MV-4-11 (cell line): ENCODE measurements at places on chromosomes 11 and 22.

GRCh38 chr22:17597217-17597616, 31.3 kb downstream of the ATP6V1E1 start:
- DNase-seq = no peak

DNA sequence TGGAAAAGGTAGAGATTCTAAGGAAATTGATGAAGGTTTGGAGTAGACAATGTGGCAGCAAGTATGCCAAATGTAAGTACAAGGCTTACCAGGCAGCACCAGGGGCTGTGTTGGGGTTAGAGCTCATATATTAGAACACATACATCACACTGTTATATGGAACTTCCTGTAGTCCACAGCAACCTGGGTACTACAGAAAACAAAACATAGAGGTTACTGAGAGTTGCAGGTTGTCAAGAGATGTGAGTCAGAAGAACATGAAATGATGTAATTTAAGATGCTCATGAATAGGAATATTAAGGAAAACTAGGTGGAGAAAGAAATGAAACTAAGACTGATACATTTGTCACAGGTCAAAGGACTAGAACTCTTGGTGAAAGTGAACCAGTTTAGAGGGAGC, 22.0 kb downstream of the FAT3 start:
- no peak for DNase-seq

GRCh38 chr11:44404301-44404700, 94.4 kb upstream of the ALX4 start:
- no peak for DNase-seq

DNA sequence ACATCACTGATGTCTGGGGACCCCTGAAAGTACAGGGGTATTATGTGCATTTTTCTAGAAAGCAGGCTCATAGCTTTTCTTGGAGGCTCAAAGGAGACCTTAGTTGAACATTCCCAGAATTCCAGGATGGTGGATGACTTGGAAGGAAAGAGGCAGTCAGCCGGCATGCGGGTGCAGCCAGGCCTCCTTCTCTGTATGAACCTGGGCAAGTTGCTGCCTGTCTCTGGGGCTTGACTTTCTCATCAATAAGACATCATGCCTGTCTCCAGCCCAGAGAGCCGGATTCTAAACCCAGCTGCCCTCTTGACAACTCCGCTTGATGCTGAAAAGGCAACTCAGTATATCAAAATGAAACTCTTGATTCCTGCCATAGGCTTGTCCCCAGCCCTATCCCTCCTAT, 12.6 kb downstream of the MS4A15 start:
- no peak for DNase-seq

- no peak for DNase-seq
Observed at GRCh38 chr22:27399161-27399560, 402.4 kb downstream of the MN1 start.

DNA sequence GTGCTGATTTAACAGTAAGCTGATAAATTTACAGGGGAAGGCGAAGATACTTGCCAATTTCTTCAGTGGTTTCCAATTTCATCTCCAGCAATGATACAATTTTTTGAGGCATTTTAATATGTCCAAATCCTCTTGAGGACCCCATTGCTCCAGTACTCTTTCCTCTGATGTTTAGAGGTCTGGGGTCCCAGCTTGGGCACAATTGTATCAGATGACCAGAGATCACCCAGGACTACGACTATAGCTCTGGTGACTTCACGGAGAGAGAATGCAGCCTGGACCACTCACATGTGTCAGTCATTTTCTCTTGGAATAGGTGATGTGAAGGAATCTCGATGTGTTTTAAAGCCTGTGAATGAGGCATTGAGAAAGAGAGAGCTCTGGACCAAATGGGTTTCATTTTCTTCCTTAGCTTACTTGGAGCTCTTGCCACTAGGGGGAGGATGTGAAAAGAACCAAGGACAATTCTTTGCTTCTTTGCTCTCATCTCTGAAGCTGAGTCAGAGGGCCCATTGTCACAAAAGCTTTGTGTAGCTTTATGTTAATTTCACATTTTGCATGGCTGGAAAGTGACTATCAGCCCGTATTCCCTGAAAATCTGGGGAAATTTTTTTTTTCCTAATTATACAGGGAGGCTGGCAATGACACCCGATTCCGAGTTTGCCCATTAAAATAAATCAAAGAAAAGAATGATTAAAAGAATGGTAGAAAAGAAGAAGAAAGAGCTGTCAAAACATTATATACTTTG, 6.7 kb upstream of the CCDC90B start:
- DNase-seq = peak; percentile 57

GRCh38 chr11:71566081-71566620, 788 bp downstream of the KRTAP5-10 start:
- no peak for DNase-seq

DNA sequence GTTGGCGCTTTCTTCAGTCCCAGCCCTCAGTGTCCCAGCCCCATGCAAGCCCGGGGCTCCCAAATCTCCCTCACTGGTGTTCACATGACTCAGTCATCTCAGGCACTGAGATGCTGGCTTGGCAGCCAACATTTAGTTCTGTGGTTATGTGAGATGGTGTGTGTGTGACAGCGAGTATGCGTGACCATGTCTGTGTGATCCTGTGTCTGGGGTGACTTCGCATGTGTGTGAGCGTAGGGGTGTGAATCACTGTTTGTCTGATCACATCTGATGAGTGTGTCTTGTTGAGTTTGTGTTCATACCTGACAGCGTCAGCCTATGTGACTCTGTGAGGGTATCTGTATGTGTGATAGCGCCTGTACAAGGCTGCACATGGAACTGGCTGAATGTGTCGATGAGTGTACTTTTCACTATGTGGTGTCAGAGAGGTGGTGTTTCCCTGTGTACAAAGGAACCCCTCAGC, 16.2 kb downstream of the CREB3L1 start:
- peak; percentile 49 for DNase-seq

- no peak for DNase-seq
Observed at GRCh38 chr11:72239313-72239848, 4.6 kb downstream of the PHOX2A start.

- DNase-seq = no peak
Observed at GRCh38 chr11:3995307-3995706, 99.3 kb upstream of the RRM1 start.

DNA sequence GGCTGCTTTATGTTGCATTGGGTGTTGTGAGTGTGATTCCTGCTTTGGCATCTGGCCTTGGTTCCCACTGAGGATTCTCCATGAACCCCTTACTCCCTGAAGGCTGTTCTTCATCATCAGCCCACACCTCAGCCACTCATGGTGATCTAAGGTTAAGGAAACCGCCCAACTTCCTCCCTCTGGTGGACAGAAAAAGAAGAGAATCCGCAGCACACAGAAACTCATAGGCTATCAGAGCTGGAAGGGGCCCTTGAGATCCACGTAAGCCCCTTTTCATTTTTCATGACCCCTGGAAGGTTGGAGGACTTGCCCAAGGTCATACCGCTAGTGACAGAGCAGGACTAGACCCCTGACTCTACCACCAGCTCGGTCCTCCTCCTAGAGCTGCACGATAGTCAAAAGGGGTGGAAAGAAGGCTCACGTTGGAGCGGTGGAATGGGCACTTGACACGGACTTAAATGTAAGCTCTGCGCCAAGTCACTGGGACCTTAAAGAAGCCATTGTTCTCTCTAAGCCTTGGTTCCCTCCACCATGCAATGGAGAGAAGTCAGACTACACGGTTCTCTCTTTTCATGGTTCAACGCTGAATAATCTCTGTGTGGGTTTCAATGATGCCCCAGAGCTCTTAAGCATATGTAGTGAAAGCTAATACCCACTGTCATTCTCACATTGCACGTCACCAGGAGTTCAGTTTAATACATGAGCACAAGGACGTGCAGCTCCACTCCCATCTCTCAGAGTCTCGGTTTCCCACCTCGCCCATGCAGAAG, 83.6 kb upstream of the CRTAM start:
- DNase-seq = peak; percentile 35

- no peak for DNase-seq
Observed at GRCh38 chr11:73246303-73246702, 25.8 kb upstream of the P2RY6 start.

DNA sequence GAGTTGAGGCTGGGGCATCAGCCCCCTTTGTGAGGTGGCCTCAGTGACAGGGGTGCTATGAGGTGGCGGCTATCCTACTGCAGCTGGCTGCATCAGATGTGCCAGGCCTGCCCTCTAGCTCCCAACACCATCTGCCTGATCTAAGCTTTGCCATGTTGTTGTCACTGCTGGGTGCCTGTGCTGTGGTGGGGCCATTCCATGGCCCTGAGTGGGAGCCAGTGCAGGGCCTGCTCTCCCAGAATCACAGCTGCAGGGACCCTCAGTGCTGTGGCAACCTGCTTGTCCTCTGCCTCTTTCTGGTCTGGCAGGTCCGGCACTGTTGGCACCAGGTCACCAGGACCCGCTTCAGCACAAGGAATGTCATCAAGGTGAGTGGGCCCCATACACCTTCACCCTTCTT, 1.8 kb upstream of the SNU13 start:
- DNase-seq = no peak

DNA sequence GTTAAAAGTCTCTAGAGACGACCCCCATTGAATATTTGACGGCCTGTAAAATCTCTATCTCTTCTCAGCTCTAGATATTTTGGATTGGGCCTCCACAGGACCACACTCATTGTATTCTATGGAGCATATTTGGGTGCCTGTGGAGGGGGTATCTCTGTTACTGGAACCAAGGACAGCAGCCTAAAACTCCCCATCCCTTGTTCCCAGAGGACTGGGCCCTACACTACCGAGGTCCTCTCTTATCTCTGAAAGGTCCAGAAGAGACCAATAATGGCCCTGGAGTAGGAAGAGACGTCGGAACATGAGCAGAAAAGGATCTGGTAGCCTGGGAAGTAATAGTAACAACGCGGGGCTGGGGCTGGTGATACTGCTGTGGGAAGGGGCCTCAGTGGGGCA, 542 bp downstream of the HPS4 start:
- DNase-seq = no peak

DNA sequence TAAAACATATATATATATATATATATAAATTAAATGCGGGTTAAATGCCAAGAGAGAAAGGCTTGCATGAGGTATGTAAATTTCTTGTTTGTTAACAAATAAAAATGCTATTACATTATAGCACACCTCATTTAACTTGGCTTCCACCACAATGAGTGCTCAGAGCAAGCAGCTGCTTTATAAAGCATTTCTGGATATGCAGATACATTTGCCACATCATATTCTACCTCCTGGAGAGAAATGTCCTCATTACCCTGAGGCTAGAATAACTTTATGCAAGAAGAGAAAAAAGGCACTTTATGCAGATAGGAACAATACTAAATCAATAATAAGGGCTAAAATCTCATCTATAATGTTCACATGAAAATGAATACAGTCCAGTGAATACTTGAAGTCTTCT, 181.7 kb upstream of the CCDC90B start:
- no peak for DNase-seq

- no peak for DNase-seq
Observed at GRCh38 chr11:2734181-2735052, 34.6 kb upstream of the KCNQ1OT1 start.

DNA sequence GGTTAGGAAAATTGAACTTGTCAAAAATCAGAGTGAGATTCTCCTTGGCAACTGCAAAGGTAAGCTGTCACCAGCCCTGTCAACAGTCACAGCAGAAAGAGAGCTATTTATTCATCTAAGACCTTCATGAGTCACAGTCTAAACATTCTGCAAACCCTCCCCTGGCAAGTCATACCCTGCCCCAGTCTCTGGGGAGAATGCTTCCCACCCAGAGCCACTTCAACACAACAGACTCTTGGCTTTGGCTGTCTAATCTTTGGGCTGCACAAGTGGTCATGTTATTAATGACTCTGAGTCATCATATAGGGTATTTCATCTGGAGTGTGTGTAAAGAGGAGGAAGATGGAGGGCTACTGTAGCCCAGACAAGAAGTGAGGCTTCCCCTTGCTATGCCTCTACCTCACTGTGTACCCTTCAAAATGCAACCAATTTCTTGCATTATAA, 153.4 kb downstream of the CCDC34 start:
- DNase-seq = peak; percentile 26

DNA sequence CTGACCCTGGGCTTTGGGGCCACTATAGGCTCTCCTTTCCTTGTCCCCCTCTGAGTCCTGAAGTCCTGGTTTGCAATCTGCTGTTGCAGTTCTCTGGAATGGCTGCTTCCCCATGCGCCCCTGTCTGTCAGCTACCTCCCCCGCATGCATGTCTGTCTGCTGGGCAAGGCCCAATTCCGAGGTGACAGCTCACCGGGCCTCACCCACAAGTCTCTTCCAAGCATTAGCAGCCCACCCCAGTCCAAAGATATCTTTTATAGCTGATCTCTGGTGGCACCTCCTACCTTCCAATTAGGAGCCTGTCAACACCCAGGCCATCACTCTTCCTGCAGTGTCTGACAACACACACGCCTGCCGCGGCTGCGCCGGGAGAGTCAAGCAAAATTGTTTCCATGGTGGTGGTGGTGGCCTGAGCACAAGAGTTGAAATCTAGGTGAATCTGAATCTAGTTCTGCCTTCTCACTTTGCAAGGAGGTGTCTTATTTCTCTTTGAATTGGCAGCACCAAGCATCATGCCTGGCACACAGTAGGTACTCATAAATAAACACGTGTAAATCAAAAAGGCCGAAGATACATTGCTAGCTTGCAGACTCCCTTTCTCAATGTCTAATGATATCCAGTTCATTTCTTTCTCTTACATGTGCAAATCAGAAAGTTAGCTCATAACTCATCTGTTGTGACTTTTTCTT, 1.2 kb upstream of the LMO2 start:
- peak; percentile 72 for DNase-seq

- DNase-seq = no peak
Observed at GRCh38 chr11:8081591-8082250, 710 bp downstream of the TUB start.

DNA sequence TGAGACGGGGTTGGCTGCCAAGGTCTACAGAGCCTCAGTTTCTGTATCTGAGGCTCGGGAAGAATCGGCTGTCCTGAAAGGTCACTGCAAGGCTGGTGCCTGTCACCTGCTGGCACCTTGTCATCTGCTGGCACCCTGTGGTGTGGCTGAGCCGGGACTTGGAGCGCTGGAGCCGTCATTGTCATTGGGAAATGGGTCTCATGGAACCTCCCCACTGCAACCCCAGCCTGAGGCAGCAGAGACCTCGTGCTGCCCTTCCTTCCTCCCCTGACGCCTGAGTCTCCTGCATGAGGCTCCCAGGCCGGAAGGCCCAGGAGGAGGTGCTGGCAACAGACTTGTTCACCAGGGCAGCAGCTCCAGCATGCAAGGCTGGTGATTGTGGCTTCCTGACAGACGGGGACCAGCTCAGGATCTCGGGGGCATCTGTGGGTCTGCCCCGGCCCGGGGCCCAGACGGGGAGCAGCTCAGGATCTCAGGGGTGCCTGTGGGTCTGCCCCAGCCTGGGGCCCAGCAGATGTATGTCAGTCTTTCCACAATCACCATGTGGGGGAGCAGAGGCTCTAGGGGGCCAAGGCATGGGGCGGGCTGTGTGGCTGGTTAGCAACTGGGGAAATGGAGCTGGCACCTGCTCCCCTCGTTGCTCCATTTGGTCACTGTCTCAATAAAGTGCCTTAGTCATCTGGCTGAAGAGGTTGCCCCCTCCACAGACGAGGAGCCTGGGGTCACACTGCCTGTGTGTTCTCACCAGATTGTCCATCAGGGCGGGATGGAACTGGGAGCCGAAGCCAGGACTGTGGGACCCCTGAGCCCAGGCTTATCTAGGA, 668.7 kb downstream of the BRD1 start:
- DNase-seq = no peak
